LHCN-M2 (cell line): ENCODE measurements at places on chromosomes 13 and 19.
A peak's percentile ranks its signal among the peaks of the same experiment; 100 is the strongest.

DNA sequence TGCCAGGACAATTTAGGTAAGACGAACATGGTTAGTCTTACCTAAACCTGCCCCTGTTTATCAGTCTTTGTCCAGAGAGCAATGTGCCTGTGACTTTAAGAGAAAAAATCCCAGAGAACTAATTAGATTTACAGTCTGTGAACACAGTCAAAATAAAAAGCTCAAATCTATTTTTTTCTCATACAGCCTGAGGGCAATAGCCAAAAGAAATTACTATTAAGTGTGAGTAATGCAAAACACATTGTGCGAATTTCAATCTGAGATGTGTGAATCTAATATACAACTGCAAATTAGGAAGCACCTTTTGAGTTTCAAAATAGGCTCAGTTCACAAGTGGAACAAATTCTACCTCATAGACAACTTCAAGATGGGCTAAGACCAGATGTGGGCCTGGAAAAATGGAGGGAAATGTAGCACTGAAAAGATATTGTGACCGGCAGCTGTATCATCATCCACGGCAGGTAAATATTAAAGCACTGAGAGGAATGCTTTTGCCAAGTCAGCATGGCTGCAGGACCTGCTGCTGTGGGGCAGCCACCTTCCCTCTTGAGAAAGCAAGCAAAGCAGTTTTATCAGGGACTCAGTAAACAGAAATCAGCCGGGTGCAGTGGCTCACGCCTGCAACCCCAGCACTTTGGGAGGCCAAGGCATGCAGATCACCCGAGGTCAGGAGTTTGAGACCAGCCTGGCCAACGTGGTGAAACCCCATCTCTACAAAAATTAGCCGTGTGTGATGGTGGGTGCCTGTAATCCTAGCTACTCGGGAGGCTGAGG is 114.8 kb downstream of the KATNAL1 start:
- no peak for DNase-seq

DNA sequence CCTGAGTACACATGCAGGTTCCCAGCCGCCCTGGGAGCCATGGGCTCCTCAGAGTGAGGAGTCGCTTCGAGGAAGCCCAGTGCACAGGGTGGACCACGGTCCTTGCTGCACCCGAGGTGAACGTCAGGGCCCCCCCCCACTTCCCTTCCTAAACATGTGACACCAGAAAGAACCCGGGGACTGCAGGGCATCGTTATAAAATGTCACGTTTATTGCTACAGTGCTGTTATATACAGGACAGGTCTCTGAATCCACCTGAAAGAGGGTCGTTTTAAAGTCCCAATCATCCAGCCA is 3.8 kb upstream of the UQCR11 start:
- no peak for DNase-seq

DNA sequence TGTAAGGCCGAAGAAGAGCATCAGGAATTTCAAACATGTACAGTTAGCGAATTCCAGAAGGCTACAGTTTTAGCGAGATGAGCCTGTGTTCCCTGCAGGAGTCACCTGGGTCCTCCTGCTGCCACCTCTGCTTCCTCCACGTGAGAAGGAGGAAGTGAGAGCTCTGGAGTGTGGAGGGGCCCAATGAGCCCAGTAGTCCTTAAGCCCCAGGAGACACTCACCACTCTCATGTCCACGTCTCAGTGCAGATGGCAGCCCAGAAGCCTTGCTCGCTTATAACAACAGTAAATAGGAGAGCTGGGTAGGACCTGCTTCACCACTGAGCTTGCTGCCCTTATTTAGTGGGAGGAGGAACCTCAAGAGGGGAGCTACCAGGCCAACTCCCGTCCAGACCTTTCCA is 44.3 kb downstream of the SERP2 start:
- DNase-seq, result no peak

- no peak for DNase-seq
Observed at GRCh38 chr19:55504981-55505380, 16.7 kb downstream of the SSC5D start.

DNA sequence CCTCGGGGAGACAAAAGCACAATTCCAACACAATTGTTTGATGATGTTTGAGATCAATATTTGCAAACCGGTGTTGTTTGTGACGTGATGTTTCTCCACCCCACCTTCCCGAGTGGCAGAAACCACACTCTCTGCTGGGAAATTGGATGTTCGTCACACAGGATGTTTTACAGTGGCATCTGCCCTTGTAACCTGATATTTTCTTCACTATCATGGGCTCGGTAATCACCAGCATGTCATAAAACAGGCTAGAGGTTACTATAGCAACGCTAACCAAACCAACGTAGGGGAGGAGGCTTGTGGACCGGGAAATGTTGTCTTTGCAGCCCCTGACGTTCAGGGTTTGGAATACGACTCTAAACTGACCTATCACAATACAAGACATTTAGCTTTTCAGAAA is 454.5 kb downstream of the IRS2 start:
- peak; percentile 83 for DNase-seq
